Activated CD8-positive, alpha-beta memory T cell treated with anti-CD3 and anti-CD28 coated beads, Interleukin-2, amount 50 U/mL, for 48 hours (primary cell): ENCODE measurements at places on chromosomes 2 and 18.

GRCh38 chr2:9228088-9228751, 21.6 kb downstream of the ASAP2 start:
- no peak for DNase-seq

GRCh38 chr2:160445673-160446072, 47.9 kb downstream of the RBMS1 start:
- DNase-seq, result no peak

- no peak for DNase-seq
Measured at GRCh38 chr2:101860782-101861181, 131.0 kb upstream of the IL1R2 start.

DNA sequence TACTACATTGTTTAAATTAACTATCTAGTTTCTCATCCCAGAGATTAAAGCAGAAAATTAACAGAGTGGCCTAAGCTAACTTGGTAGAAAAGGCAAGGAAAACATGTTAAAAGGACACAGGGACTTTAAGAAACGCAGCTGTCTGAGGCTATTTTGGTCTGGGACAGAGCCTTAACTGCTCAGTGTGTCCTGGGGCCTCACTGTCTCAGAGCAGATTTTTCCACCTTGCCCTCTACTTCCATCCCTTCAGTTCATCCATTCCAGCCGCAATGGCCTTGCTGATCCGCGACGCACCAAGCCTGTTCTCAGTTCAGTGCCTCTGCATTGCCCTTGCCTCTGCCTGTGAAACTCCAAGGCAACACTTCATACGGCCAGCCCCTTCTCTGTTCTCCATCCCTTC, 114.9 kb upstream of the OSR1 start:
- no peak for DNase-seq

GRCh38 chr2:59900728-59901452, 652.6 kb downstream of the BCL11A start:
- no peak for DNase-seq
